Cardiac muscle cell (in vitro differentiated cells and primary cell): ENCODE measurements at places on chromosomes 3 and 15. TPM values are rescaled to one million over a fixed set of nuclear protein-coding genes. Genes with fewer than 3 reads are reported as not detected.

DNA sequence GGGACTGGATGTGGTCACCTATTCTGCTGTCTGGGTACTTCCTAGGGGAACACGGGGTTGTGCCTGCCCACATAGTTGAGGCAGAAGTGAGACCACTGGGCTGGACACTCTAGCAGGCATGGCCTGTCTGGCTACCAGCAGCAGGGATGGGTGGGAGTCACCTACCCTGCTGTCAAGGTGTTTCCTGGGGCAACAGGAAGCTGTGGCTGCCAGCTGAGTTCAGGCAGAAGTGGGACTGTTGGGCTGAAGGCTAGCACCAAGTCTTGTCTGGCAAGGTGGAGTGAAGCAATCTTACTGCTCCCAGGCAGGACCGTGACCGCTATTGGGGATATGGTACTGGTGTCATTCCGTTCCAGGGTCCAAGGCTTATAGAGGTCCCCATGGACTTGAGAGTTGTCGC is 20.3 kb upstream of the ZDHHC23 start:
- DNase-seq = no peak

DNA sequence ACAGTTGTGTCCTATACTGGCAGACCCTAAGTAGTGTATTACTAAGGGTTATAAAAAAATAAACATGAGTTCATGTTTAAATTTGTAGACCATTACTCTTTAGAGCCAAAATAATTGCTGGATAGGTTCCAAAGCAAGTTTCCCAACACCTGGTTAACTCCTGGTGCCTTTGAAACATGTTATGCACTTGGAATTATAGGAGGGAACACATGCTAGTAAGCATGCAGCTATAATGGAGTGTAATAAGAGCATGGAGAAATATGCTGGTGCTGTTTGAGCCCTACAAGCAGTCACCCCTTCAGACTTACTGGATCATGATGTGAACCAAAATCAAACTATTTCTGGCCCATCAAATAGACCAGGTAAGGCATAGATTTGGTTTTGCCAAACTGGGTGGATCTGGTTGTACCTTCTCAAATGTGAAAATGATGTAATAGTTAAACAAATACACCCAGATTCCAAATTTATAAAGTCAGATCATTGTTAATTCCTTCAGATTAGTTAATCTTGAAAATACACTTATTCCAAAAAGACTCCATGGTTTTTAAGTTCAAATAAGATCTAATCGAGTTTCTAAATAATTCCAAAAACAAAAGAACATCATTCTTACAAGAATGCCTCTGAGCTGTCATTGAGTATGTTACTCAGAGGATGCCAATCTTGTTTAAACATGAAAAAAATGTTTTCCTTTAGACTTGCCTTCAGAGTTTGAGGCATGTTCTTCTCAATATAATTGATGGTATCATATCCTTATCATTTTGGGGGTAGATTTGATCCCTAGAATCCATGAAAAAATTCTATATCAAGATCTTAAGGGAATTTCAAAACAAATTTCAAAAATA is 69.3 kb downstream of the LRRC28 start:
- DNase-seq = no peak

DNA sequence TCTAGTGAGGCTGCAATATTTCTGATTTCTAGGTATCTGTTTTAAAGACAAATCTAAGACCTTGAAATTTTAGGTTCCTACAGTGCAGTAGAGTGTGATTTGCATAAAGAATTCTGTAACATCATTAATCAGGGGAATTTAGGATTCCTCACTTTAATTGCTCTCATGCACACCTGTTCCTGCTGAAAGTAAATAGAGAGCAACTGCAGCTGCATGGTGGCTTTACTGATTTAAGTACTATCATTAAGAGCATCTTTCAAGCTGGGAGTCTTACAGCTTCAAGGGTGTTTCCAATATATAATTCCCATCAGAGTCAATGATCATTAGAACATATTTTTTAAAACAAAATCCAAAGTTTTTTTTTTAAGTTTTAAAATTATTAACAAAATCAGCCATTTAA is 36.0 kb upstream of the C3orf70 start:
- DNase-seq = no peak

DNA sequence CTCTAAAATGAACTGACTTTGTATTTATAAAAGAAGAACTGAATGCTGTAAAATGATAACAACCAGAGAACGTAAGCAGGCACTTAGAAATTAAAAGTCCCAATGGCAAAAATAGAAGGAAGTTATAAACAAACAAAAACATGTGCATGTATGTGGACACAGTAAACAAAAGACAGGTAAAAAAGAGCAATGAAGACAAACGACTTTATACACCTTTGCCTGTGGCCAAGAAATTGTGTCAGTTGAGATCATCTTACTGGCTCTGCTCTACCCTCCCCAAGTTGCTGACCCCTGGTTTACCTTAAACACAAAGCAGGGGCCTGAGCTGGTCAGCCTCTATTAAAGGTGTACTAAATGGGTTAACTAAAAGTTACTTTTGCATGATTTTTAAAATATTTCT is 41.7 kb upstream of the GP5 start:
- no peak for DNase-seq

DNA sequence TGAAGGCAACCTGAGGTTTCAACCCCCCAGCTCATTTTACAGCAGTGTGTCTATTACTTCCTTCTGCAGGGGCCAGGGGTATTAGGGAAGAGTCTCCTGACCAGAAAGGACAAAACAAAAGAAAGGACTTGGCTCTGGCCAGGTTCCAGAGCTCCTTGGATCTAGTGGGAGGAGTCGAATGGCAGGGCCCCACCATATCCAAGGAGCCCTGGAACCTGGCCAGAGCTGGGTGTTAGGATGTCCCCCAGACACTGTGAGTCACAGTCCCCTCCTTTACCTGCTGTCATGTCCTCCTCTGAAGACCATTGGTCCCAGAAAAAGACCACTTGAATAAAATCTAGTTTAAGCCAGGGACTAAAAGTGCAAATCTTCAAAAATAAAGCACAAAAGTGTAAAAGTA is 113.2 kb downstream of the EEFSEC start:
- no peak for DNase-seq

Gene PLXND1
- total RNA-seq = 24.6 and 56.5 TPM in 2 replicates

- no peak for DNase-seq
Measured at GRCh38 chr3:51916418-51916817, 13.3 kb upstream of the IQCF1 start.

Gene GOLGA8G
- total RNA-seq = 0.15 TPM in 1 of 2 replicates, not detected in the other

GRCh38 chr3:126377211-126377610 is 17.5 kb upstream of the CFAP100 start:
- DNase-seq = no peak

- DNase-seq = no peak
Measured at GRCh38 chr3:70853161-70853944, 540.9 kb upstream of the MDFIC2 start.

DNA sequence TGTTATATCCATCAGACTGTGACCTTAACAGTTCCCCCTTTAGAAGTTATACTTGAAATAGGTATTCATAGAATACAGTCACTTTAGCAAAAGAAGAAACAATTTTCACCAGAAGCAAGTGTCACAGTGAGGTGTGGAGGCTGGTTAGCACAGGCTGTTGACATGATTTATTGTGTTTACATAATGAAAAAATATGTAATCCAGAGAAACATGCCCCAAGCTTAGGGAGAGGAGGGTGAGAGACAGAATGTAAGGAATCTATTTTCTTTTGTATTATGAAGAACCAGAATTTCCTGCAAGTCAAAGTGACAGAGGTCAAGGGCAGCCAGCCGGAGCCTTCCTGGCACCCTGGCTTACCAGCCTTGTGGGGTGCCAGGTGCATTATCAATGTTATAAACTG is 4.0 kb downstream of the IL12A start:
- no peak for DNase-seq

Gene SPATA12
- not detected in 2 replicates for total RNA-seq

Gene SLC12A8
- 1.7 and 3.4 TPM in 2 replicates for total RNA-seq
